Stimulated activated CD4-positive, alpha-beta T cell treated with anti-CD3 and anti-CD28 coated beads, Interleukin-1b, Interleukin-23, amount 100 ng/mL, for 24 hours (primary cell): ENCODE measurements at places on chromosomes 4 and X.

DNA sequence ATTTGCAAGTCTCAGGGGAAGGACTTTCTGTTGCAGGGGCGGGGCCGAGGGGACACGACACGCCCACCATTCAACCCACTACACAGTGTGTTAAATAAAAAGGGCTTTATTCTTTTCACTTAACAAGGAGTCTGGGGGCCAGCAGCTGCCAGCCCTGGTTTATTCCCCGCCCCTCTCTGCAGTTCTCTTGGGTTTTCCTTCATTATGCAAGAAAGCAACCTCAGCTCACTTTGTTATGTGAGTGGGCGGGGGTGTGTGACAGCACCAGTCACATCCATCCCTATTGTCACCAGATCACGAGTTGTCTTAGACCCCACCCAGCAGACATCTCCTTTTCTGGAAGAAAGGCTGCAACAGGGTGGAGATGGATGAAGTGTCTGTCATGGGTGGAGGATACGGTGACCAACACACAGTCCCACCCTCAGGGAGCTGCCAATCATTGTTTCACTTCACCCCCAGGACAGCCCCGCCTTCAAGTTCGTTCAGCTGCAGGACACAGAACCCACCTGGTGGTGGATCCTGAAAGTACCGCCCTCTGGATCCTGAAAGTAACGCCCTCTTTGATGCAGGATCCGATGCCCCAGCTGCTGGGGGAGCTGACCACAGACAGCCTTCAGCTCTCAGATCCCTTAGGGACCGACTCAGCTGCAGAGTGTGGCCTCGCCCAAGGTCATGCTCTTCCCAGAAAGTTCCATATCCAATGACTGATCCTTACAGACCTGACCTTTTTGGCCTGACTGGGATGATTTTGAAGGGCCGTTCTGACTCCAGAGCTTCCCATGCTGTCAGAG, 79.6 kb downstream of the SMIM20 start:
- no peak for DNase-seq

DNA sequence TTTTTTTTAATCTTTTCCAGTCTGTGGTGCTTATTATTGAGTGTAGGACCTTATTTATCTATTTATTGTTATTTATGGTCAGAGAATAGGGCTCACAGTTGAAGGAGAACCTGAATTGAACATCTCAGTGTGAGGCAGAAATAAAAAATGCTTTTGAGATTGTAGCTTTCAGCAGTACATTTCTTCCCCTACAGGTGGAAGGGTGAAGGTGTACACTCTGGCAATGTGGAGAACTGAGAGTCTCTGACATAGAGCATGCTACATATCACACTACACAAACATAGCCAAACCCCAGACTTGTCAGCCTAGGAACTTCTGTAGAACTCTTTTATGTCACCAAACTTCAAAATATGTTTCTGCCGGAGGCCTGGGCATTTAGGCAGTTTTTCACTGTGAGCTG, 140.2 kb downstream of the STIM2 start:
- no peak for DNase-seq

GRCh38 chrX:7068939-7069367, 78.6 kb upstream of the STS start:
- DNase-seq, result no peak

DNA sequence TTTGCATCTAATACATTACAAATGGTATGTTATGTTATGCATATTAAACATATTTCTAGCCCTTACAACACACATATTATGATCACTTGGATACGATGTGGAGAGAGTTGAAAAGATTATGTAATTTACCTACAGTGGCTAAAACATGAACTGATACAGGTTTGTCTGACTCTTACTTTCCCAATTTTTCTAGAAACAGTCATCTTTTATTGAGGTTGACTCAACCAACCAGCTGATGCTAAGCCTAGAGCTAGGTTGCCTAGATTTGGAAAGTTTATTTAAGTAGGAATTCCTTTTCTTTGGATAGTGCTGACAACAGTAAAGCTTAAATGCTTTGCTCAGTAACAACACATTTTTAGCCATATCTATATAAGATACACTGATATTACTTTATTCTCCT, 1215.1 kb downstream of the ADGRL3 start:
- DNase-seq, result no peak

DNA sequence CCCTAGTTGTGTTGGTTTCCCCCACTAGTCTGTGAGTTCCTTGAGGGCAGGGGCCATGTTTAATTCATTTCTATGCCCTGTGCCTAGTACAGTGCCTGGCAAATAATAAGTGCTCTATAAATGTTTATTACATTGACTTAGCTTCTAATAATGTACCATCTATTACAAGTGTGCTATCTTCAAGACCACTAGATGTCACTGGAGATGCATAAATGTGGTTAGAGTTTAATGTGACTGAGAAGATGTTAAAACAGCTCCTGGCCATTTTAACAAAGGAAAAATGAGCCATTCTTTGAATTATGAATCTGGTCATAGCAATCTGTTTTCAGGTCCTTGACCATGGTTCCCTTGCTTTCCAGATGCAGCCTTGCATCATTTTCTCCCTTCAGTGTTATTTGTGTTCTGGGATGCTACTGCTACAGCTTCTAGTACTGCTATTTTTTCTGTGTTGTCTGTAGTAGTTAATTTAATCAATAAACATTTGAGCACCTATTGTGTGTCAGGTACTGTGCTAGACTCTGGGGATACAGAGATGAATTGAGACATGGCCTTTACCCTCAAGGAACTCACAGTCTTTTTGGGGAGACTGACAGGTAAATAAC, 43.2 kb downstream of the SLC9A6 start:
- DNase-seq, result no peak

DNA sequence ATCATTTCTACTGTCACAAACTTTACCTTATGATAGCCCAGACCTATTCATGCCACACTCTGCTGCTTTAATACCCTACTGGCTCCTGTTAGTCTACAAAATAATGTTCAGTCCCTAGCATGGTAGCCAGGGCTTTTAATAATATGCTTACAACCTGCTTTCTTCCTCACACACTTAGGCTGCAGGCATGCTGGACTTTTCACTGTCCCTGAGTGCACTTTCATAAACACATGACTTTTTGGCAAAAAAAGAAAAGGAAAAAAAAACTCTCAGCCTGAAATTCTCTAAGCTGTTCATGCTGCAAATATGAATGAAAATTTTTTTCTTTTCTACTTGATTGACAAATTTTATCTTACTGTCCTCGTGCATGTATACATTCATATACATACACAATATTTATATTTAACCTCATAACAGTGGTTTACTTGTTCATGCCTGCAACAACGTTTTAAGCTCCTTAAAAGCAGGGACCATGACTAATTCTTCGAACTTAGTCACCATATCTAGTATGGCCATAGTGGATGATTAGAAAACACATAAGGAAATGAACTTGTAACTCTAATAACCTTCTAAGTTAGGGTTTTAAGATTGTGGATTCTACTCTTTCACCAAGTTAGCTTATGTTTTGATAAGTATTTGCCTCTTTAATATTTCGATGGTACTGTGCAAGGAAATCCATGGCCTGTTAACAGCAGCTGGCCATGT, 229.5 kb downstream of the SPCS3 start:
- DNase-seq, result no peak

DNA sequence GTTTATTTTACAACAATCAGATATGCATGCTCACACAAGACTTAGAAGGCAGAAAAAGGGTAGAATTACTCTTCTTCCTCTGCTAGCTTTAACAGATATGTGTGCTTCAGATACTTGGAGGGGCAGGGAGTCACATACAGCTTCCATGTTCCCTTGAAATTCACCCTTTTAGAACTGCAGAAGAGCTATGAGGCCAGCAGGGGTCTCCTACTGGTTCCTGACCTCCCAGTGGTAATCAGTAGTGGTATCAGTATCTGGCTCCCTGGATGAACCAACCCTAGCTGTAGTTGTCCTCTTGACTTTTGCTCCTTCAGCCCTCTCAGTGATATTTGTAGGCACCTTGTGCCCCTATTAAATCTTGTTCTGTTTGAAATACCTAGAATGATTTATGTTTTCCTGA, 81.5 kb downstream of the RCHY1 start:
- no peak for DNase-seq

GRCh38 chr4:51844153-51845054, 1.5 kb downstream of the DCUN1D4 start:
- DNase-seq, result peak; percentile 57

DNA sequence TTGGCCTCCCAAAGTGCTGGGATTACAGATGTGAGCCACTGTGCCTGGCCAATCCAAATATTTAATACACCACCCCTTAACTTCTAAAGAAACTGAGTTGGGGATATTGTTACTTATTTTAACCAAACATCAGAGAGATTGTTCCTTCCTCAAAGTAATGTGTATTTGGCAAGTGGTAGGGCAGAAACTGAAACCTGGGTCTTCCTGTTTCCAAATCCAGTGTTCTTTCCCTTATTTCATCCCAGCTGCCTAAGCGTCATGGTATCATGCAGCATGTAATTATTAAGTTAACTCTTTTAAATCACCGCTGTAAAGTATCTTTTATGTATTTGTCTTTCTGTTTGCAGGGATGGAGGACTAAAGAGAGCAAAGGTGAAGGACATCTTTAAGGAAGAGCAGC, 68.4 kb downstream of the GPAT3 start:
- no peak for DNase-seq

- DNase-seq, result no peak
Observed at GRCh38 chr4:44118971-44119680, 329.5 kb downstream of the KCTD8 start.
